ENCODE measurements at places on chromosomes 7 and 10. TPM values are rescaled to one million over a fixed set of nuclear protein-coding genes. Genes with fewer than 3 reads are reported as not detected.

GRCh38 chr7:151813445-151813844, 63.5 kb downstream of the PRKAG2 start:
- DNase-seq, result no peak

GRCh38 chr7:96899108-96899507, 106.2 kb upstream of the DLX6 start:
- no peak for DNase-seq

Gene CALCR
- total RNA-seq, result 3.0 TPM

Gene SPDYE8
- total RNA-seq, result not detected

- DNase-seq, result no peak
These were observed 46.0 kb downstream of the ZNRF2 start for GRCh38 chr7:30330134-30331111.

Gene AMPH
- 12.1 TPM for total RNA-seq

Gene WIPF3
- 12.1 TPM for total RNA-seq

DNA sequence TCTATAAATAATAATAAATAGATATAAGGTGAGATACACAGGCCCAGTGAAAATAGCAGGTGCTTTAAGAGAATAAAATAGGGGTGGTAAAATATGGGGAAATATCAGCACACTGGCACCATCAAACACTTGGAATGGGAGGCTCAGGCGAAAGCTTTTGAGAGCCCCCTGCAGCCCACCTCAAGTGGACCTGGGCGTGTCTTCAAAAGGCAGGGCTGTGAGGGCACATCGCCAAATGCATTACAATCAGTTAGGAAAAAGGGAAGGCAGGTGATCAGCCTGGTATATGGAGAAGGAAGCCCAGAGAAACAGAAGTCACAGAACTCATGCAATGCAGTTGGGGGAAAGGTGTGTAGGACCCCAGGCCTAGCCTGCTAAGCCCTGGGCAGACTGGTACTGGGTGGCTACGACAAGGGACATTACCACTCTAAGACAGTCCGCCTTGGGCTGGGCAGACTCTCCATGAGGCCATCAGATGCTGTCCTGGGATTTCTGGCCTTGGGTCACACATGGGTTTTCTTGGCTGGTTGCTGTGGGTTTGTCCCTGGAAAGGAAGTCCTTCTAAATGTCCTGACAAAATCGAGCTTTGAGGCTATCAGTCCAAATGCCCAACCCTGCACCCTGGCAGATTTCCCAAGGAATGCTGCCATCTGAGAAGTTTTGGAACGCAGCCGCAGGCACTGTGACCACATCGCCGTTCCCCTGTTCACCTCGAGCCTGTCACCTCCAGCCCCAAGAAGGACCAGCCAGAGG, 330.6 kb downstream of the GRID1 start:
- DNase-seq, result no peak

- DNase-seq, result no peak
These were observed 363.3 kb downstream of the SEMA3D start for GRCh38 chr7:84823530-84823929.

DNA sequence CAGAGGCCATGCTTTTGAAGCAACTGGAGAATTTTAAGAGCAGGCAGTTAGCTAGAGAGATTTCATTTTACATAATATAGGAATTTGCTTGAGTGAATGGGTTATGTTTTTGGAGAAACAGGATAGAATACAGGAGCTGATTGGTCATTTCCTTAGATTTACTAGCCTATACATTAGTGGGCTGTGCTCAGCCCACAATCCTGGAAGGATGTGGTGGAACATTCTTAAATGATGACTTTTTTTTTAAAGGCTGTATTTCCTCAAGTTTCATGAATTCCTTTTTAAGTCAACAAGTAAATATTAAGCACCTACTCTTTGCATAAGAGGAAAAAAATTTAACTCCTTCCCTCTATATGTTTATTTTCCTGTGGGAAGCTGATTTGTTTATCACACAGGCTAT, 314.4 kb upstream of the BMPER start:
- DNase-seq, result no peak

GRCh38 chr7:55476852-55477780, 95.2 kb downstream of the VOPP1 start:
- peak; percentile 39 for DNase-seq

Gene SEM1
- total RNA-seq, result 80.2 TPM

Gene CLRN3
- not detected for total RNA-seq

- DNase-seq, result no peak
These were observed 275.8 kb downstream of the POM121L12 start for GRCh38 chr7:53311205-53311604.

GRCh38 chr10:129755158-129755591, 208.9 kb downstream of the EBF3 start:
- DNase-seq, result no peak

Gene PRLHR
- total RNA-seq, result not detected

DNA sequence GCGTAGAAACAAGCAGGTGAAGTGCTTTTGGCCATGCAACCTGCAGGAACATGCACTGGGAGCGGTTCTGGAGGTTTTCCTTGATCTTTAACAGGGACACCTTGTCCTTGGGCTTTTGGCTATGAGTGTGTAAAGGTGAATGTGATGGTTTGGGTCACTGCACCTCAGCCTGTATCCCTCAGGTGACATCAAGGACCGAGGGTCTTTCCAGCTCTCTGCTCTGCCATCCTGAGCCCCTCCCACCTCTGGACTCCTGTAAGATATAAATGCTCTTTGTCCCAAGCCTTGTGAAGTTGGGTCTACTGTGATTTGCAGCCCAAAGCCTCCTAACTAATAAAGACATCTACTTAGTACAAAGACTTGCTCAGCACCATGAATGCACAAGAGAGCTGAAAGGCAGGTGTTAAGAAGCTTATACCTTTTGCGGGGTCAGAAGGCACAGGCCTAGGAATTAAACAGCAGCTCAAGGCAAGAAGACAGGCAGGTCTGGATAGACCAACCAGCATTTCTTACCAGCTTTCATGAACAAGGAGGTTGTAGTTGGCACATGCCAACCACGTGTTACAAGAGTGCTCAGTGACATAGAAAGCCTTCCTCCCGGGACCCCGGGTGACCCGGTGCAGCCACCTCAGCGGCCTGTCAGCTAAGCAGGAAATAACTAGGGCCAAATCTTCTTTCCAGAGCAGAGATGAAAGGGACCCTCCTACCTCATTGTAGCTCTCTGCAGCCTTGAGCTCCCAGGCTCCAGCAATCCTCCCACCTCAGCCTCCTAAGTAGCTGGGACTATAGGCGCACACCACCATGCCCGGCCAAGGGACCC, 89.9 kb downstream of the CARD11 start:
- DNase-seq, result no peak

- DNase-seq, result no peak
These were observed 13.4 kb upstream of the EPHA1 start for GRCh38 chr7:143422033-143422432.

DNA sequence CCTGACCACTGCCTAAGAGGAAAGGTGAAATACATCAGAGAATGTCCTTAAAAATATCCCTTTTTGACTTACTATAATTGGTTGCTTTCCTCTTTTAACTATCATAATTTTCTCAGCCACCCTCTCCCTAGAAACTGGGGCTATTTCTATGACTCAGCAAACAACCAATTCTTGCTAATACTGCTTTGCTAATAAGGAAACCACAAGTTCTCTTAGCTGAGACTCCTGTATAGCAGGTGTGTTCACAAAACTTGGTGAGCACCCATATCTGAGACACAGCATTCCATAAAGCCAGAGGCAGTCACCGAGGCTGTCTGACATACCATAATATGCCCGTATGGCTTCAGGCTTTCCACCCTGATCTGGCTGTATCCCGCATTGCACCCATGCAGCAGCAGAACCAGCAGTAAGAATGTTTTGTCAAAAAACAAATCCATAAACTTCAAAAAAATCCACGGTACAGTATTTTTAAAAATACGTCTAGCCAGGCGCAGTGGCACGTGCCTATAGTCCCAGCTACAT, 191.7 kb upstream of the C7orf33 start:
- DNase-seq, result no peak
